Hindlimb muscle (tissue), 1 donor: ENCODE measurements at places on chromosomes 3 and 15.

DNA sequence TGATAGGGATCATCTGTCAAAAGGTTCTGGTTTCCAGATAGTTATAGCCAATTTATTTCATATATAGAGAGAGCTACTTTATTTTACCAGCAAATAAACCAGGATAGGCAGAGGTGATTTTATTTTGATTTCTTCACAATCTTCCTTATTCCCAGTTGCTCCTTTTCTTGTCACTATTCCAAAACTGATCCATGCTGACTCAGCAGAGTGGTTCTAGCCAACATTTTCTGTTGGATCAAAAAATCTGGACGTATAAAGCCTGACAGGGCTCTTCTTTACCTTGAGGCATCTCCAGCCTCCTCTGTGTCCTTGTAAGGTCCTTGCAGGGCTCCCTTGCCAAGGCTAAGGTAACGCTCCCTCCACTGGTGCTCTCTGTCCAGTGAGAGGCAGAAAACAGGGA, 15.8 kb downstream of the HDC start:
- DNase-seq = no peak

DNA sequence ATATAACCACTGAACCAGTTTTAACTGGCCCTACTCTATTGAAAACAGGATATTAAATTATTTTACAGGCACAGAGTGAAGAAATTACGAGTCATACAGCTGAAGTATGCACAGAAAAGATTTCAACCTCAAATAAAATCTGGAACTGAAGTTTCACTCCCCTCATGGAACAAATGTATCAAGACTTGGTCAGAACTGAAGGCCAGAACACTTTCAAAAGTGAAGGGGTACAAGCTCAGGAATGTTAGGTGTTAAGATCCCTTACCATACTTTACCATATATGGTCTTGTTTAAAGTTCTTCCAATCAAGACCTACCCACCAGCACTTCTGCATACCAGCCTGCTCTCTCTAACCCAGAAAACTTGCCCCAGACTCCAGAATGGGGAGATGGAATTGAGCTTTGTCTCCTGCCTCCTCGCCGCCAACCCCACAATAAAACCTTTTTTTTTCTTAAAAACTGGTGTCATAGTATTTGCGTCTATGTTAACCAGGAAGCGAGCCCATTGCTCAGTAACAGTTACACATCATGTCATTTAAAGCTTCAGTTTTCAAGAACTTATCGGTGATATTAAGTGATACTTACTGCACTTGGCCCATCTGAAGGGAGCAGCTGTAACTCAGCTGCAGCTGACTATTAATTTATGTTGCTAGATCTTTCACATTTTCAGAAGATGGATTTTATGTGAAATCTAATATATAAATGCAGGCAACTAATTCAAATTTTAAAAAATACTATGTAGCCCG, 59.9 kb downstream of the OXSM start:
- DNase-seq = no peak

GRCh38 chr15:42331235-42331634, 28.1 kb upstream of the CAPN3 start:
- no peak for DNase-seq

- DNase-seq = no peak
Measured at GRCh38 chr3:26713091-26713490, 90.5 kb downstream of the LRRC3B start.

DNA sequence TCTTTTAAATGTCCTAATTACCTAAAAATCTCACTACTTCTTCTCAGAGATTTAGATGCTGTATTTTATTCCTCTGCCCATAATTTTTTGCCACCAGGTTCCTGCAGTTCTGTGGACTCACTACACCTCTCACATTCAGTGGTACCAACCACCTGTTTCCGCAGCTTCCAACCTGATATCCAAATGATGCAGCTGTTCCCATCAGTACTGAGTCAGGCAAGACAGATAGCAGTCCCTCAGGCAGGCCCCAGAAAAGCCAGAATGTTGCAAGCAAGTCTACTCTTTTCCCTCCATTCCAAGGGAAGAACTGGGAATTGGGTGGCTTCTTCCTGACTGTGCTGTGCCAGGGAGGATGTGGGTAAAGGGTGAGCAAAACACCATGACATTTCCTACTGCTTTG, 39.0 kb downstream of the MNS1 start:
- DNase-seq = no peak

- DNase-seq = no peak
Measured at GRCh38 chr15:36932070-36932469, 168.3 kb downstream of the MEIS2 start.

DNA sequence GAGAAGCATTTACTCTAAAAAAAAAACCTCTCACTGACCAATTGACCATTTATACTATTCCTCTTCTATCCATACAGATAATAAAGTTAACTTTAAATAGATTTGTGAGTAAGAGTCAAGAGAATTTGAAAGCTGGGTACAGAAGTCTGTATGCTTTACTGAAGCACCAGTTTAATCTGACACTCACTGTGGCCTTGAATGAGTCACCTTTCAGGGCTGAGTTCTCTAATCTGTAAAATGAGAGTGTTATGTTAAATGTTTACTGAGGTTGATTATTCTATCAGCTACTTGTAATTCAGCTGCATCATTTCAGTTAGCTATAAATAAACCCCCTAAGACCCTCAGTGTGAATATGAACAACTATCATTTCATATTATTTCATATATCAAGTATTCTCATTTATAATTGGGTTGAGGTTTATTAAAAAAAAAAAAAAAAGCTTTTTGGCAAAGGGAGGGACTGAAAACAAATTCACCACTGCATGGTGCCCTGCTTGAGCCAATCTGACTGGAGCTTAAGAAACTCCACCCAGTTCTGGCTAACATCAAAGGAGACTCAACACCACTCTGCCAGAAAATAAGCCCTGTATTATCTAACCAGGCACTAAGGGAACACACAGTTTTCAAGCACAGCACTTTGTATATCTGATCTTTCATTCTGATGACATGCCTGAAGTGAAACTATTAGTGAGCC, 2.8 kb downstream of the MAP4 start:
- DNase-seq = no peak

DNA sequence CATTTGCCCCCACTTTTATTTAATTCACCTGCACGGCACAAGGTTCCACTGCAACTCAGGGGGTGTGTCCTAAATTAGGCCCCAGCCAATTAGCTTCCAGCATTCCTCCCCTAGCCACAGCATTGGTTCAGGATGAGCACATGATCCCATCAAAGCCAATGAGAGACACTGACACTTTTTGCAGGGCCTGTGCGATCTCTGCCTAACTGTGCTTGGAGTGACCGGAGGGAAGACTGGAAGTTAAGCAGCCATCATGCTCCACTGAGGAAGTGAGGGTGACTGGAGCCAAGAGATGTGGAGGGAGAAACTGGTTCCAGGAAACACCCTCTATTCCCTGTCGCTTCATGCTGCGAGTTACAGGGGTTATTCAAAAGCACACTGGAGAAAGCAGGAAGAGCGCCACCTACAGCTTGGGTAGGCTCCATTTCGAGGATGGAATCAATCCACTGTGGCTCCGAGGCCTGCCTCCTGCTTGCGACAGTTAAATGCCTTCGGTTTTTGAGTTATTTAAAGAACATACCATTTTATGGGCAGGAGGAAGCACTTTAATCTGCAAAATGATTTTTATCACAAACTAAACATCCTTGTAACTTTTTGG, 122.2 kb upstream of the WNT5A start:
- no peak for DNase-seq

DNA sequence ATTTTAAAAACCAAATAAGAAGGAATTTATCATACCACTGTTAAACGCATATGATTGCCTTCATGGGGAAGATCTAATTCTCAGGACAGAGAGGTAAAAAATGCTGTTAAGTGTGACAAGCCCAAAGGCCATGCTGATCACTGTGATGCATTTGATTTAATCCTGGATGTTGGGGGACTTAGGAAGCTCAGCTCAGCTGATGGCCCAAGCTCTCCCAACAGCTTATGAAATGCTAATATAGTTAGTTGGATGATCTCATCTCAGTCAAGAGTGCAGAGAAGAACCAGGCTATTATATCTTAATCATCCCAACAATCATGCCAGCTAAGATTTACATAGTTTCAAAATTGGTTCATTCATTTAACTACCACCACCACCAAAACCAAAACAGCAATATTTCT, 340.0 kb downstream of the IL20RB start:
- no peak for DNase-seq

GRCh38 chr15:75232826-75233503, 25.2 kb upstream of the GOLGA6C start:
- no peak for DNase-seq

DNA sequence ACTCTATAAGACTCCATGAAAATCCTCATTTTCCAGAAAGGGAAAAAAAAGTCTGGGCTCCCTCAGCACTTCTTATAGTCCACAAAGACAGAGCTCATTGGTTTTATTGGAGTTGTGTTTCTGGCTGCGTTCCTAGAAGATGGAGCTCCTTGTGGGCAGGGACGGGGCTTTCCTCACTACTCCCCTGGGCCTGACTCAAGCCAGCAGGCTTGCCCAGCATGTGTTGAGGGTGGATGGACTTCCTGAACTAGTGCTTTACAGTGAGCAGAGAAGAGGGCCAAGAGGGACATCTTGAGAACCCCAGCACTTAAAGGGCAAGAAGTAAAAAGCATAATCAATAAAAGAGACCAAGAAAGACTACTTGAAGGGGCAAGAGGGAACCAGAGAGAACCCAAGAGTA, 43.2 kb upstream of the EPHB1 start:
- DNase-seq = no peak

- DNase-seq = no peak
Measured at GRCh38 chr3:98564282-98565005, 29.0 kb downstream of the CPOX start.

GRCh38 chr3:38627956-38628355, 21.5 kb downstream of the SCN5A start:
- DNase-seq = no peak

DNA sequence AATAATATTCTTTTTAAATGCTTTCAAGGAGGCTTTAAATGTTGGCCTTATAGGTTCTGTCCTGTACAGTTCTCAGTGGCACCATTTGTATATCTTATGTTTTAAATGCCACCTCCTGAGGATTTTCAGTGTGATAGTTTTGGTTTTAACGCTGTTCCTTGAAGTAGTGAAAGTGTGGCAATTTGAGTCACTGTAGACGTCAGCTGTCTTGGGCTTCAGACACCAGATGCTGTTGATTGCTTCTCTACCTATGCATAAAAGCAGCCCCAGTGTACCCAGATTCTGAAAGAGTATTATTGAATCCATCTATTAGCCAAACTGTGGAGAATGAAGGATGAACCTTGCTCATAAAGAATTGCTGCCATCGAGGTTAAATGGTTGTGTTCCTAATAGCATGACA, 316.8 kb upstream of the GBE1 start:
- DNase-seq = no peak

DNA sequence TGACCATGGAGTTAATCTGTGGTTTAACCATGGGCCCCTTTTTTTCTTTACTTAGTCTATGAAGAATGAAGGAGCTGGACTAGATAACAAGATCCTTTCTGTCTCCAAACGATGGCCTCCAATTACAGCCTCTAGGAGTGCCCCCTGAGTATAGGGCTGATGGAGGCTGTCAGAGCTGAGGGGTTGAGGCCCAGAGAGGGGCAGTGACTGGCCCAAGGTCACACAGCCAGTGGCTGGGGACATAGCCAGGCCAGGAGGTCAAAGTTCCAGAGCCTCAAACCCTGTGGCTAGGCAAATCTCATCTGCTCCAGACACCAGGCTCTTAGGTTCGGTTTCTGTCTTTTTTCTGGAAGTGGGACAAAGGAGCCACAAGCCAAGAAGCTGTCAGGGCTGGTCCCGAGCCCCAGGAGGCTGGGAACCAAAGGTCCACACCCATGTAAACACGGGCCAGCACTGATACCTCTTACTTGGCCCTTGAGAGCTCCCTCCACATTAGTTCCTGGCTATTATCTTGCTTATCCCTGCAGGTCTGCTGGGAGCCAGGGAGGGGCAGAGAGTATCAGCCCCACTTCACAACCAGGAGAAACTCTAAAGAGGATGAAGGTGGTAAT, 10.3 kb downstream of the RHOV start:
- DNase-seq = no peak

- no peak for DNase-seq
Measured at GRCh38 chr3:156664011-156664830, 10.2 kb upstream of the TIPARP start.

DNA sequence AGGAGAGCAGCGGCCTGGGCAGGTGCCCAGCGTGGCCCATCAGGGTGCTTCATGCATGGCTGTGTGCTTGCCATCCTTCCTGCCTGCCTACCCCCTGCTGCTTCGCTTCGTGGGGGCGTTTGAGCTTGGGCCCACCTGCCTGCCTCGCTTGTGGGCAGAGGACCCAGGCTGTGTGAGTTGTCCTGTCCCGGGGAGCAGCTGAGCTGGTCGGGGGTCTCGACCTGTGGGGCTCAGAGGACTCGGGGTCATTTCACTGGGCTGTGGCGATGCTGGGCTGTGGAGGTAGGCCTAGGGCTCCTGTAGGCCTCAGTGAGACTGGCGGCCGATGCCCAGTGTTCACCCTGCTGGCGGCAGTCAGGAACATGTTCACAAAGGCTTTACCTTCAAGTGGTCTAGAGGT, 12.1 kb upstream of the STAB1 start:
- no peak for DNase-seq

DNA sequence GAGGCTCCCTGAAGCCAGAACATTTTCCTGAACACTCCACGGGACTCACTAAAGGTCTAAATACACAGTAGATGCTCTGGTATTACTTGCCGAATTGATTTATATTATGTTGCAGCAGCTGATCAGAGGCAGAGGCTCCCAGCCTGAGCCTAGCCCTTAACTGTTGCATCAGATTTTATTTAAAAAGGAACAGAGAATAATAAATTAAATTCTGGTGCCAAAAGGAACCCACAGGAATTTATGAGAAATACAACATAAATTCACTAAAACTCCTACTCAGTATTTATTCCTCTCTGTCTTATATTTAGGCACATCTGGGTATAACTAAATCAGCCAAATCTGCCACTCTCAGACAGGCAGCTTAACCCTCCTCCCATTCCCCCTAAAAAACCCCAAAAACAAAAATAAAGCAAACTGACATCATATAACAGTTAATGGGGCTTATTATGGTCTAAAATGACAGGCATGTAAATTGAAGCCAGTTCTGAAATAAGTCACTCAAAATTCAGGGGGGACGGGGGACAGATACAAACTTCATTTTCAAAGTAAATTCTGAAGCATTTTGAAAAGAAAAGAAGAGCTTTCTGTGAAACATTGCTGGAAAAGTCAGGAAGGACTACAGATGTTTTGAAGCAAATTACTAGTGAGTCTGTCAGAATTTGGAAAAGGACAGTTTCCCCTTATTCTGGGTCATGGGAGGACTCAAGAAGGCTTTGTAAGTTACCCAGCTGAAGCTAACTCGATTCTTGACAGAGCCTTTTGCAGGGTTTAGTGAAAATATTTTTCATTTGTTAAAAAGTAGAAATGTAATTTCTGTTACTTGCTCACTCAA, 53.8 kb upstream of the CORO2B start:
- no peak for DNase-seq

GRCh38 chr3:123385499-123385898, 63.4 kb downstream of the ADCY5 start:
- DNase-seq = no peak

GRCh38 chr3:66740260-66740659, 239.4 kb upstream of the LRIG1 start:
- DNase-seq = no peak

DNA sequence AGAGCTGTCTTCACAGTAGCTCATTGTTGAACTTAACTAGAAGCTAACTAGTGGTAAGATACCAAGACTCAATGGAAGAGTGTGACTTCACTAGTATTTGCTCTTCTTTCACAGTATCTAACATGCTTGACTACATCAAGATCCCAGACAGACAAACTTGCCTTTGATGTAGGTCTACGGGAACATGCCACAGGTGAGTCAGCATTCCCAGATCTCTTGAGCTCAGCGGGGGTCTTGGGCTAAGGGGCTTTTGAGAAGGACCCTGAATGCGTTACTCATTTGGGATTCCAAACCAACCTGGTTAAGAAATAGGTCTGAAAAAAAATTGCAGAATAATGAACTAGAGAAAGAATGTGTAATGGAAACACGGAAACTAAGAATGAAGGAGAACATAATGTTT, 222.4 kb downstream of the RYR3 start:
- no peak for DNase-seq
